ENCODE measurements at places on chromosomes 6 and 20. TPM values are rescaled to one million over a fixed set of nuclear protein-coding genes. Genes with fewer than 3 reads are reported as not detected.

GRCh38 chr20:44495257-44495656 lies 19.6 kb downstream of the TTPAL start:
- DNase-seq = no peak

- DNase-seq = peak; percentile 58
Observed at GRCh38 chr6:4664117-4664626, 112.0 kb upstream of the CDYL start.

Gene C2
- 18.6 TPM for total RNA-seq

Gene PACRG
- total RNA-seq = not detected

Gene TP53TG5
- not detected for total RNA-seq

Gene IPCEF1
- total RNA-seq = not detected

GRCh38 chr20:44153636-44154043 lies 33.3 kb downstream of the JPH2 start:
- peak; percentile 83 for DNase-seq

Gene PRL
- not detected for total RNA-seq

DNA sequence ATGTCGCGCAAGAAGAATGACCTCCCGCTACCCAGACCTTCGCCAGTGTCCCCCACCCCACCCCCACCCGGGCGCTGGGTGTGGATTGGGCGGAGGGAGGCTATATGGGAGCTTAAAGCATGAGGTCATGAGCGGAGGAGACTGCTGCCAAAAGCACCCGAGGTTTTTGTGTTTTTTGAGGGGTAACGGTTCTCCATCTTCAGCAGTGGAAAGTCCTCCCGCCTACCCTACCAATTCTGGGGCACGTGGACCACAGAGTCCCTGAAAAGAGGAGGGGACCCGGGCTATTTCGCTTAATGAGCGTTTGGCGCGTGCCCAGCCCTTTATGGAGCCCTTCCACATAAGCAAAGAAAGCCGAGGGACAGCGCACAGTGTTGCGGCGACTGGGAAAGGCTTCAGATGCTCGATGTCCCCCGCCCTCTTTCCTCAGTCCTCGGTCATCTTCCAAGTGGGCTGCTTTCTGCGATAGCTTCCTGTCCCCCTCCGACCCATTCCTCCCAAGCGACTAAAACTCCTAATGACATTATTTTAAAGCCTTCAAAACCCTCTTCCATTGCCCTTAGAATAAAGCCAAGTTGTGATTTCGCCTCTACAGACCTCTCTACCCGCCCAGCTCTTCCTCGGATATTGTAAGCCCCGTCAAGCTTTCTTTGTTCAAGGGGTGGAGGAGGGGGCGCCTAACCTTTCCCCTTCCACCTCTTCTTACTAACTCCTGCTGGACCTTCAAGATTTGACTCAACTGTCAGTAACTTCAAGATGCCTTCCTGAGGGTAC lies 2.1 kb upstream of the TRERF1 start:
- DNase-seq = peak; percentile 68

DNA sequence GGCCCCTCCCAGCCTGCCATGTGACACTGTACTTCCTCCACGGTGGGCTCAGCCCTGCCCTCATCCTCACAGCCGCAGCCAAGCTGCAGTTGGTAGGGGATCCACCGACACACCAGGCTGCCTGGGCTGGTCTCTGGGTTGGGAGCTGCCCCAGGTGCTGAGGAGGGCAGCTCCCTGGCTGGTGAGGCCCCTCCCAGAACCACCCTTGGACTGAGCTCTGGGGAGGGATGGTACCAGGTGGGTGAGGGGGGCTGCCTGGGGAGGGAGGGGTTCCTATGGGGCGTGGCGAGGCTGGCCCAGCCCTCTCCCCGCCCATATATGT lies 185 bp upstream of the TNFRSF6B start:
- no peak for DNase-seq

DNA sequence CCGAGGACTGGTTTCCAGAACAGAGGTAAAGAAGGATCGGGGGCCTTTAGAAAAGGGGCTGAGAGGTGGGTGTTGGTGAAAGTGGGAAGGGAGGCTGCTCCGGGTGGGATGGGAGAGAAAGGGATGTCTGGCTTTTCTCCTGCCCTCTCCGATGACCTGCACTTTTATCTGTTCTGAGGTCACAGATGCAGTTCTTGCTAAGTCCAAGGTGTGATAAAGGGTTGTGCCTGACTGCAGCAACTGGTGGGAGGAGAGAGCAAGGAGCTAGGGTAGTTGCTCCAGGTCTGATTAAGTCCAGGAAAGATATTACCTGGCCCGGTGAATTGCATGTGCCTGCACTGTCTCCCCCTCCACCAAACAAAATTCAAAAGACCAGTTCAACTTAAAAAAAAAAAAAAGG lies 145.6 kb upstream of the SOX4 start:
- no peak for DNase-seq

GRCh38 chr20:52985687-52986086 lies 13.5 kb downstream of the TSHZ2 start:
- no peak for DNase-seq

DNA sequence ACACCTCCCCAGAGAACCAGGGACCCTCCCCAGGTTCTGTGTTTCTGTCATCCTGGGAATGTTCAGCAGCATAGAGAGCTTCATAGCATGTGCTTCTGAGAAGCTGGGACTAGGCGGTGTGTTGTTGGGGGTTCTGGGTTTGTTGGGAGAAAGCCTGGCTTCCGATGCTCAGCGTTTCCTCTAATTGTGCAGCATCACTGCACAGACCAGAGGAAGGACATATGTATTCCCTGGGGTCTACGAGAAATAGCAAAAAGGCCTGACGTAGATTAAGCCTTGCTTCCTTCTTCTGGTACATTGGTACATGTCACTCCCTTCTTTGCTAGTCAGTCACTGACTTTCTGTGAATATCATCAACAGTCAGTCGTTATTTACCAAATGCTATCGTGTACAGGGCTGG lies 96.9 kb upstream of the SGK1 start:
- no peak for DNase-seq

GRCh38 chr6:148451690-148452089 lies 109.1 kb downstream of the SASH1 start:
- DNase-seq = no peak

DNA sequence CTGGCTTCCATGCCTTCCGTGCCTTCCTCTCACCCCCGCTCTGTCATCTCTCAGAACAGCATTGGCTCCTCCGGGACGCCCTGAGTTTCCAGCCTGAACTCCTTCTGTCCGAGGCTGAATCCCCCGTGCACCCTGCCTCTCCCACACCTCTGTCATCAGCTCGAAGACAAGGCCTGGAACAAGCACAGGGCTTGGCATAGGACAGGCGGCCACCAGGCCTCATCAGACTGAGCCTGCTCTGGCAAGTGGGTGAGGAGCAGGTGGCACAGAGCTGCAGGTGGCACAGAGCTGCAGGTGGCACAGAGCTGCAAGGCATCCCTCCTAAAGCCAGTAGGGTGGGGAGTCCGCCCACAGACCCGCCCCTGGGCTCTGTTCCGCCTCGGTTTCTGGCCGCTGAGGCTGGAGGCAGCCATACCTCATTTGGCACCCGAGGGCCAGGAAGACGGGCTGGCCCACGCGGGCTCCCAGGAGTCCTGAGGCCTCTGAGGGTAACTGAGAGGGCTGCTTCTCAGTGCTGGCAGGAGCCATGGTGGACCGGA lies 60.2 kb downstream of the EZR start:
- DNase-seq = no peak

- no peak for DNase-seq
Observed at GRCh38 chr6:38273325-38273724, 366.4 kb downstream of the BTBD9 start.

GRCh38 chr6:129368076-129368475 lies 341.9 kb downstream of the ARHGAP18 start:
- DNase-seq = no peak

Gene CDSN
- not detected for total RNA-seq

DNA sequence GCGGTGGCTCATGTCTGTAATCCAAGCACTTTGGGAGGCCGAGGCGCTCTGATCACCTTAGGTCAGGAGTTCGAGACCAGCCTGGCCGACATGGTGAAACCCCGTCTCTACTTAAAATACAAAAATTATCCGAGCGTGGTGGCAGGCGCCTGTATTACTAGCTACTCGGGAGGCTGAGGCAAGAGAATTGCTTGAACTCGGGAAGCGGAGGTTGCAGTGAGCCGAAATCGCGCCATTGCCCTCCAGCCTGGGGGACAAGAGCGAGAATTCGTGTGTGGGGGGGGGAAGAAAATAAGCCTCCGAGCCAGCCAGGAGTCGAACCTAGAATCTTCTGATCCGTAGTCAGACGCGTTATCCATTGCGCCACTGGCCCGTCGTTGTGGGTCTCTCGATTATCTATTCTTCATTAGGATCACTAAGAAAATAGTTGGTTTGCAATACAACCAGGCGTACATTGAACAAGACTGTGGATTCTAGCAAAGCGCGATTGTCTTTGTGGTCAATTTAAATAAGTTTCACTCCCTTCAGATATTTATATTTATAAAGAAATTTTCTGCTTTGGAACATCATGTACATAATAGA lies 33.9 kb upstream of the PRSS16 start:
- no peak for DNase-seq

DNA sequence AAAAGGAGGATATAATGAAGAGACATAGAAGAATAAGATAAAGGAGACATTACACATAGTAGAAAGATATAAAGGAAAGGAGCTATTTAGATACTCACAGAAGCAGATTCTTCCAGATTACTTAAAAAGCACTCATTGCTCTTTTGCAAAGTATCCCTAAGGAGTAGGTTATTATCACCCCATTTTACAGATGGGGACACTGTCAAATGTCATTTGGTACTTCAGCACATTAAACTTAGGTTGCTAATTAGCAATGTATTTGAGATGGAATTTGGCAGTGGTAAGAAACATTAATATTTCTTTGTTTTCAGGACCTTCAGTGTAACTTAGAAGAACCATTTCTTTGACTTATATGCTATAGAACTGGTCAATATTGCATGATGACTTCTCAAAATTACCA lies 11.9 kb upstream of the HIVEP1 start:
- no peak for DNase-seq

DNA sequence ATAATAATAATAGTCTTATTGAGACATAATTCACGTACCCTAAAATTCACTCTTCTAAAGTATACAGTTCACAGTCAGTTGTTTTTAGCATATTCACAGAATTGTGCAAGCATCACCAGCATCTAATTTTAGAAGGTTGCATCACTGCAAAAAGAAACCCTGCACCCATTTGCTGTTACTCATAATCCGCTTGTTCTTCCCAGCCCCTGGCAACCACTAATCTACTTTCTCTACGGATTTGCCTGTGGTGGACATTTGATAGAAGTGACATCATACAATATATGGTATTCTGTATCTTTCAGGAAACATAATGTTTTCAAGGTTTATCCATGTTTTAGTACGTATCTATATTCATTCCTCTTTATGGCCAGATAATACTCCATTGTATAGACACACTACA lies 41.5 kb upstream of the FAM184A start:
- peak; percentile 75 for DNase-seq
